ENCODE measurements at places on chromosomes 7 and 10.
A peak's percentile ranks its signal among the peaks of the same experiment; 100 is the strongest.

DNA sequence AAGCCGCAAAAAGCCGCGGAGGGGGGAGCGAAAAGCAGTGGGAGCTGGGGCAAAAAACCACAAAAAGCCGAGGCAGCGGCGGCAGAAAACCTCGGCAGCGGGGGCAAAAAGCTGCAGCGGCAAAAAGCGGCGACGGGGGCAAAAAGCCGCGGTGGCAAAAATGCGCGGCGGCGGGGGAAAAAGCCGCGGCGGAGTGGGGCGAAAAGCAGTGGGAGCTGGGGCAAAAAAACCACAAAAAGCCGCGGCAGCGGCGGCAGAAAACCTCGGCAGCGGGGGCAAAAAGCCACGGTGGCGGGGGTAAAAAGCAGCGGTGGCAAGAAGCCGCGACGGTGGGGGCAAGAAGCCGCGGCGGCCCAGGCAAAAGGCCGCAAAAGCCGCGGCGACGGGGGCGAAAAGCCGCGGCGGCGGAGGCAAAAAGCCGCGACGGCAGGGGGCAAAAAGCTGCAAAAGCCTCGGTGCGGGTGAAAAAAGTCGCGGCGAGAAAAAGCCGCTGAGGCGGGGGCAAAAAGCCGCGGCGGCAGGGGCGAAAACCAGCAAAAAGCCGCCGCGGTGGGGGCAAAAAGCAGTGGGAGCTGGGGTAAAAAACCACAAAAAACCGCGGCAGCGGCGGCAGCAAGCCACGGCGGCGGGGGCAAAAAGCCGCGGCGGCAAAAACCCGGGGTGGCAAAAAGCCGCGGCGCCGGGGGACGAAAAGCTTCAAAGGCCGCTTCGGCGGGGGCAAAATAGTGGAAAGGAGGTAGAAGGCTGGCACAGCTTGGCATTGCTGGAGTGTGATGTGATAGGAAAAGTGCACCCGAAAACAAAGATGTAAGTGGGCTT is 135.9 kb downstream of the ZNF92 start:
- DNase-seq: no peak

- DNase-seq: no peak
These were observed 62.4 kb downstream of the TMEM209 start for GRCh38 chr7:130142654-130143333.

DNA sequence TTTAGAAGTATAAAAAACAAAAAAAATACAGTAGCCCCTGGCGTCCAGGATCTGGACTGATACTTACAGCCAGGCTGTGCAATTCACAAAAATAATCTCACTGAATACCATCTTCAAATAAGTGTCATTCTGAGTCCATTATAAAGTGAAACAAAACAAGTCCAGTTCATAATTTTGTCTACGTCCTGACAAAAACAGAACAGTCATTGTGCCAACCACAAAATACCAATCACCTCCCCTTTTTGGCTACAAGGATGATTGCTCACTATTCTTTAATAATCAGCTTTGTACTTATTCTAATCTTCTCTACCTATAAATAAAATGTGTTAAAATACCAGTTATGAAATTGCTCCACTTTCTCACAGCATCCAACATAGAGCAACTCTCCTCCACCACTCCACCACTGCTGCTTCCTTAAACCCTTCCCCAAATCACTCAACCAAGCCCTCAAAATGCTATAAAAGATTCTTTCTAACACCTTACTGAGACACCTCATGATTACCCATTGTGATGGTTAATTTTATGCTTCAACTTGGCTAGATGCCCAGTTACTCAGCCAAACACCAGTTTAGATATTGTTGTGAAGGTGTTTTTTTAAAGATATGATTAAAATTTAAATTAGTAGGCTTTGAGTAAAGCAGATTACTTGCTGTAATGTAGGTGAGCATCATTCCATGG is 479.8 kb upstream of the SEMA3A start:
- DNase-seq: no peak

DNA sequence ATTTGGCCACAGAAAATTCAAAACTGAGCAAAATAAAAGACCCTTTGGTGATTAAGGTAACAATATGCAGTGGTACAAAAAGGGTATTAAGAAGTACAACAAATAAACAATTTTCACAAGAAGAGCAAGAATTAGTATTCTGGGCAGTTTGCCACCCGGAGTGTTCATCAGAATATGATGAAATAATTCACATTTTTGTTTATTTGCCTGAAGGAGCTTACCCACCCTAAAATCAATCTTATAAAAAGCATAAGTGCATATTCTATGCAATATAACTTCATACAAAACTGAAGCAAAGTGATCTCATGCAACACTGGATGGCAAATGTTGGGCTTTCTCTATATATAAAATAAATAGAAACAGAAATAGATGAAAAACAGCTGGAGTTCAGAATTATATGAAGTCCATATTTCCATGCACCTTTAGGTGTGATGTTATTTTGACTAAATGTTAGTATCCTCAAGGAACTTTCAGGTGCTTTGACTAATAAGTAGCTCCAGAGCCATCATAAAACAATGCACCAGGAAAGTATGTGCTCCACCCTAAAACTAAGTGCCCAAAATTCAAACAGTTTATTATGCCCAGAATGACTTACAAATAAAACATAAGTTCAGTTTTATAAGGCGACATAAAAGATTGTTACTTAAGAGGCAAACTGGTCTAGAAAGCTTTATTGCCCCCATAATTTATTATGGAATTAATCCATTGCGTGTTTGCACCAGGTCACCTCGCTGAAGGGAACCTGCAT is 474.3 kb downstream of the SEMA3D start:
- no peak for DNase-seq

DNA sequence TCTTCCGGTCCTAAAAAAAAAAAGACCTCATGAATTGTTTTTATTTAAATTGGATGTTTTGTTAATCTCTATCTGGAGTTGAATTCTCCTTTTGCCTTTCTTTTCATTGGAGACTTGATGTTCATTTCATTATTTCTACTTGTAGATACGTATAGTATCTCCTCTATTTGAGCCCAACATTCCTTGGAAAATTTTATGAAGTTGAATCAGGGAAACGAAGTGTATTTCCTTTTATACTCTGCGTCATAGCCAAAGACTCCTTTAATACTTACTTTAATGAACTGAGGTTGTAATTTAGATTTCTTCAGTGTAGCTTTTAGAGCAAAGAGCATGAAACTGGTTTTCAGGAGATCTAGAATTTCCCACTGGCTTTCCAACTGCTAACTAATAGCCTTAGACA is 132.4 kb downstream of the KIAA1217 start:
- no peak for DNase-seq

DNA sequence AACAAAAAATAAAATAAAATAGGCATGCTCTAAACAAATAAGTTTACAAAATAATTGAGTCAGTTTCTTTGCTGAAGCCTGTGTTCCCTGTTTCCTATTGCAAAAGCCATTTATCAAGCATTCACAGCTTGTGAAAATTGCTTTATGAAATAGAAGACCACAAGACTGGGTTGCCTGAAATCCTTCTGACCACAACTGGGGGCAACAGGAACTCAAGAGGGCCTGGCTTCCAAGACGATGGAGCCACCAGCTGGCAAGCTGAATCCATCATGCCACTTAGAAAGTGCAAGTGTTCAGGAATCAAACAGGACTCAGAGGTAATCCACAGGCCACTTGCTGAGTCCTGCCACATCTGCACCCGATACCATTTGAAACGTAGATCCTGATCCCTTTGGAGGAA is 752 bp upstream of the ABCA13 start:
- no peak for DNase-seq

GRCh38 chr7:22944510-22944909 is 69.4 kb downstream of the HYCC1 start:
- peak; percentile 33 for DNase-seq

- no peak for DNase-seq
These were observed 233.6 kb downstream of the PRPF18 start for GRCh38 chr10:13820119-13820963.

- no peak for DNase-seq
These were observed 91.8 kb upstream of the STEAP4 start for GRCh38 chr7:88398459-88398858.
